ENCODE measurements at places on chromosomes 1 and 21.
A peak's percentile ranks its signal among the peaks of the same experiment; 100 is the strongest.

DNA sequence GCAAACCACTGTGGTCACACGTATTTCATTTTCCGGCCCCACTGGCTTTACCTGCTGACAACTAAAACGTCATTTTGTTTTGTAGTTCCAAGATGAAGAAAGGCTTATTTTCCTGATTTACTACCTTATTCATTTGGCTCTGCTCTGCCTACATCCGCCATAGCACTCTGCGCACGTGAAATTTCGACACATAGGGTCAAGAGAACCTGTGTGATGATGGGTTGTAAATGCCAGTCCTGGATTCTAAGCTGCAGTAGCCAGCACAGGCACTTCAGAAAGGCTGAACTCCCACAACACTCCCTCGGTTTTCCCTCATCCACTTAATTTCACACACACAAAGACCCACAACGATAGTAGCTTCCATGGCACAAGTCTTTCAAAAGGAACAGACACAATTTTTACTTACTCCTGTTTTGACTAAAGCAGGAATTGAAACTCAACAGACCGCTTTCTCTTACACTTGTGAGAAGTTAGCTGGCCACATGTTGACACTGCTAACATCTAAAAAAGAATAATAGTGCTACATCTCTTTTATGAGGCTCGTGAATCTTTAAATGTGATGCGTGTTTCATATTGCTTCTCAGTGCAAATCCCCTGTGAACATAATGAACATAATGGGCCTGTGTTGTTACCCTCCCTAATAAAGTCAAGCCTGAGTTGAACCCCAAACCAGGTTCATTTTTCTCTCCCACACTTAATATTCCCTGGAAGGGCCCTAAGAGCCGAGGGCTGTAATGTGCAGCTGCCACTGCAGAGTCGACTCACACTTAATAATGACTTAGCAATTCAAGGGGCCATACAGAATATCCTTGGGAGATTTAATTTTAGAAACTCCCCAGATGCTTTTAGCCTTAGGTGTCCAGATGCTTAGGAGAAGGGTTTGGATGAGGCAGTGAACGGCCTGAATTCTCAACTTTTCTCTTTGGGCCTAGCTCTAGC lies 1.5 kb upstream of the RUNX1 start:
- no peak for DNase-seq

DNA sequence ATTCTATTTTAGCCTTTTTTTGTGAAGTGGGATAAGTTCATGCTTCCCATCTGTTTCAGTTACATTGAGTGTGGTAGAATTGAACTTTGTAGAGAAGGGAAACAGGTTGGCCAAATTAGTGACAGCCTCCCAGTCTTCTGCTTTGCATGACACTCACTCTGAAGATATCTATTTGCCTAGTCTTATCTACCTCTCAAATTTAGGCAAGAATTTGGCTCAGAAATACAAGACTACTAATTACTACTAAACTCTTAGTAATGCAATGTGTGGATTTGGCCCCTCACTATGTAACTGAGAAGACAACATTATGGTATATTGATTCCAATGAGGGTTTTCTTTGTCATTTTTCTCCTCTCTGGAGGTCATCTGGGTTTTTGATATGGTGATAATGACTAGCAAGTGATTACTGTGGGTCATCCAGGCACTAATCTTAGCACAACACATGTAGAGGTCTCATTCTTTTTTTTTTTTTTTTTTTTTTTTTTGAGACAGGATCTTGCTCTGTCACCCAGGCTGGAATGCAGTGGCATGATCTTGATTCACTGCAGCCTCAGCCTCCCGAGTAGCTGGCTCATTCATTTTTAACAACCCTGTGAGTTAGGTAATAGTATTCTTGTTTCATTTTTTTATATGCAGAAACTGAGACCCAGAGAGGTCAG lies 6.3 kb downstream of the FAM20B start:
- DNase-seq: peak; percentile 28

GRCh38 chr1:222104694-222105392 lies 363.0 kb upstream of the DUSP10 start:
- DNase-seq: no peak

DNA sequence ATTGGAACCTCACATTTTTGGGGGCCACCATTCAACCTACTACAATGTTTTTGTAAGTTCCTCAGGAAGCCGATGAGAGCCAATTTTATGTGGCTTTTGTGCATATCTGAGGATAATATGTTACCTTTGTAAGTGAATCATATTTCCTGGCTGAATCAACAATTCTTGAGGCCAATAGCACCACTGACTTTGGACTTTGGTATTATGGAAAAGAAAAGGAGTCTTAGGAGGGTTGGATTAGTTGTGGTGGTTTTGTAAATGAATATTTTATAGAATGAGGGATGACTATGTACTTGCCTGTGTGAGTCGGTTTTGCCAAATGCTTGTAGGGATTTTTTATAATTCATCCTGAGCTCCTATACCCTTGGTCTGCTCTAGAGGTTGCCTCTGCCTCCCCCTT lies 181.5 kb upstream of the HMGB4 start:
- DNase-seq: no peak

DNA sequence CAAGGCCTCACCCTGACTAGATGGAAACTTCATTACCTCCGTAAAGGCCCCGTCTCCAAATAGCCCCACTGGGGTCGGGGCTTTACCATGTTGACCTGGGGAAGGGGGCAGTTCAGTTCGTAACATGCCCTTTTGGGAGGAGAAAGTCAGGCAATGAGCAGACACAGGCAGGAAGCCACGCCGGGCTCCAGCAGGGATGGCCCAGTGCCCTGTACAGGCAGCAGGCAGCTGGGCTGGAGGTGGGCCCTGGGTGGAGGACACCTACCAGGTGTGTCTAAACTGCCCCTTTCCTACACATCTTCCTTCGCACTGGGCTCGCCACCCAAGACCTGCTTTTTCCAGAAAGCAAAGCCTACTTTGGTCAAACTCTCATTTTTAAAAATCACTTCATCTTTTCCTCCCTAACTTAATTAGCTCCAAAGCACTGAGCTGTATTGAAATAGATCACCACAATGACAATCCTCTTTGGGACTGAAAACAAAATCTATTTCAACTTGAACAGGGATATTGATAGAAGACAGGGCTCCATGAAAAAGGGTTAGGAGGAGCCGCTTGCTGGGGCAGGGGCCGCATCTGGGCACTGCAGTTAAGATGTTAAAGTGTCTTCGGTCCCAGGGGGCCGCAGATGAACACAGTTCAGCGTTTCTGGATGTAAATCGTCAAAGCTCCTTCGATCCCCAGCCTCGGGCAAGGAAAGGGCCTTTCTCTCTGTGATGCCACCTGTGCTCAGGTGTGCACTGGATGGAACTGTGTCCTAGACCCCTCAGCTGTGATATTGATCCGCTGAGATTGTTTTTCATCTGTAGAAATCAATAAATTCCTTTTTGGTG lies 104.6 kb downstream of the PDE9A start:
- no peak for DNase-seq
